Omental fat pad (tissue), 4 donors: ENCODE measurements at places on chromosomes 5 and 9.

GRCh38 chr5:157357823-157358222, 91.9 kb downstream of the CYFIP2 start:
- no peak for DNase-seq

DNA sequence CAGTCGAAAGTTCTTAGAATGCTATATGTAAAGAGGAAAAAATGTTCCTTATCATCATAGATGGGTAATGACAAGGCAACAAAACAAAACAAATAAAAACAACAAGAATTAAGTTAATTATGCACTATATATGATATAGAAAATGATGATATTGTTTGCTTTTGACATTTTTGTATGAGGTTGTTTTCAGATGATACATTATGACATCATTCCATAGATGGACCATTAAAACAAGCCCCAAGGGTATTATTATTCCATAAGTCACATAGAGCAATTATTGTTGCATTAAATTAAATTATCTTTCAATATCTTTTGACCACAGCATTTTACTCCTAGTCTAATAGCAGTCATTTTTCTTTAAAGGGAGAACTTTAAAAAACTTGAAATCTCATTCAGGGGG, 56.5 kb upstream of the RICTOR start:
- DNase-seq, result no peak

DNA sequence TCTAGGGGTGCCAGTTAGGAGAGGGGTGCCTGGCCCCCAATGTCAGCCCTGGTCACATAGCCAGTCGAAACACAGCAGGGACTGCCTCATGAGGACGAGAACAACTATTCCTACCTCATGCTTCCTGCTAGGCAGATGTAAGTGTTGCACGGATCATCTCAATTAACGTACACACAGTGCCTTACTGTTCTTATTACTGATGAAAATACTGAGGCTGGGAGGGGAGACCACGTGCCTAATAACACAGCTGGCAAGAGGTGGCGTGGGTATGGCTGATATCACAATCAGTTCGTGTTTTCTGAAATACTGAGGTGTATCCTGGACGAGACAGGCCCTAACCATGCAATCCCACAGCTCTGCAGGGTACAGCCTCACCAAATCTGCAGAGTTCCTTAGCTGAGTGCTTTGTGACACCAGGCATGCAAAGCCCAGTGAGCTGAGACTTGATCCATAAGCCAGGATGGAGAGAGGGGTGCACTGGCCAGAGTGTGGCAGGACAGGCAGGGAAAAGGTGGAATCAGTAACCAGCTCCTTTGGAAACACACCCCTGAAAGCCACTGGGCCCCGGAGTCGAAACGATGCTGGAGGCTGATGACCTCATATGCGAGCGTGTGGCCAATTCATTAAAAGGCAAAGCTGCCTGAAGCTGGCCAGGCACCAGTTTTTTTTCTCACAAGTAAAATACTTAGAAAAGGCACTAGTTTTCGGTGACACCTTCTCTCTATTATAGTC, 63.9 kb downstream of the PRRT1B start:
- DNase-seq, result no peak

- no peak for DNase-seq
These were observed 139.1 kb downstream of the TMEM38B start for GRCh38 chr9:105833271-105833975.

DNA sequence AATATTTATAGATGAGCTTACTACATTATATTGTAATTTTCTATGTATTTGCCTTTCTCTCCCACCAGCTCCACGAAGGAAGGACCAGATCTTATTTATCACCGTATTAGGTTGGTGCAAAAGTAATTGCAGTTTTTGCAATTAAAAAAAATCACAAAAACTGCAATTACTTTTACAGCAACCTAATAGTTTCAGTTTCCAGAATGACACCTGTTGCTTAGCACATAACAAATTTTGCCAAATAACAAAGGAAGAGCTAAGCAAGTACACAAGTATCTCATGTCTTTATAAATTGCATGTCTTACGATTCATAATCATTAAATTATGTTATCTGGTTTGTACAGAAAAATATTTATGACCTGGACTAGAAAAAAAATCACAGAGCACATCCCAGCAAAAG, 45.9 kb downstream of the AGXT2 start:
- no peak for DNase-seq

DNA sequence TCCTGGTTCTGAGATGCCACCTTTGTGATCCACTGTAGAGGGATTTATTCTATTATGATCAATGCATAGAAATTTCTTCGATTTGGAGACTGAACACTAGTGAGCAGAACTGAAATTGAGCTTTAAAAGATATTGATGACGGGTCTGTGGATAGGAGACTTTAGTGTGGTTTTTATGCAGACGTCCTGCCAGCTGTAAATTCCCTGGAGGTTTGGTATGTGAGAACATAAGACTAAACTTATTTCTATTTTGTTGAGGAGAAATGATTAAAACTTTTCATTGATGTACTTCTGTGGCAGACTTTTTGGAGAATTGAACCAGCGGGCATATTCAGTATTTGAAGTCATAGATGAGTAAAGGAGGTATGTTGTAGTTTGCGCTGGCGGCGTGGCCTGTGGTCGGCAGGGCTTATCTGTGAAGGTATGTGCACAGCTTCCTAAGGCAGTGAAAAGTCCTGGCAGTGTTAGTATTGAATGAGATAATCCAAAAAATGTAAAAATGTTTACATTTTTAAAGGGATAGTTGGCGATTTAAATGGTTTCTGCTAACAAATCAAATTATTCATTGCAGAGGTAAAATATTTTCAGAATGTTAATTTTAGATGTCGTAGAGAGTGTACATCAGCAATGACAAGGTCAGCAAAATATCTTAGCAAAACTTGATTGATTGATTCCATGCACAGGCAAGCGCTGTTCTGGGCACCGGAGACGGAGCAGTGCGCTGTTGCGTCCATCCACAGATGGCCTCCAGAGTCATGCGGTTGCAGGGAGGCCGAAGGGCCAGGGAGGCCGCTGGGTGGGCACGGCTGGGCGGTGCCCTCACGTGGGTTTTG, 20.4 kb downstream of the TENT4A start:
- no peak for DNase-seq

GRCh38 chr5:10678244-10678643, 82.8 kb downstream of the DAP start:
- no peak for DNase-seq
